ENCODE measurements at places on chromosomes 1 and 21.

- DNase-seq = no peak
These were observed 30.5 kb downstream of the RHBG start for GRCh38 chr1:156399355-156400125.

DNA sequence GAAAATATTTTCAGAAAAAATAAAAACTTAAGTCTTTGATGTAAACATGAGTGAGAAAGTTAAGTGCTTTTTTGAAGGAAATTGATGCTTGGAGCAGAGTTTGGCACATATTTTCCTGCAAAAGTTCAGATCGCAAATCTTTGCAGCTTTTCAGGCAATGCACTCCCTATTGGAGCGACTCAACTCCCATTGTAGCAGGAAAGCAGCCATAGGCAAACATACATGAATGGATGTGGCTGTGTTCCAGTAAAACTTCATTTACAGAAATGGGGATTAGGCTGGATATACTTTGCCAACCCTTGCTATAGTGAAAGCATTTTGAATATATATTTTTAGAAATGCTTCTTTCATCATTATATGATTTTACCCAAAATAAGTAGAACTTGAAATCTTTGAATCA, 8.1 kb downstream of the AGL start:
- DNase-seq = no peak

GRCh38 chr1:214550013-214550856, 1.2 kb downstream of the PTPN14 start:
- no peak for DNase-seq

GRCh38 chr1:3004285-3005205, 16.7 kb upstream of the ACTRT2 start:
- DNase-seq = no peak

GRCh38 chr1:33616780-33617179, 144.3 kb downstream of the ZSCAN20 start:
- no peak for DNase-seq

DNA sequence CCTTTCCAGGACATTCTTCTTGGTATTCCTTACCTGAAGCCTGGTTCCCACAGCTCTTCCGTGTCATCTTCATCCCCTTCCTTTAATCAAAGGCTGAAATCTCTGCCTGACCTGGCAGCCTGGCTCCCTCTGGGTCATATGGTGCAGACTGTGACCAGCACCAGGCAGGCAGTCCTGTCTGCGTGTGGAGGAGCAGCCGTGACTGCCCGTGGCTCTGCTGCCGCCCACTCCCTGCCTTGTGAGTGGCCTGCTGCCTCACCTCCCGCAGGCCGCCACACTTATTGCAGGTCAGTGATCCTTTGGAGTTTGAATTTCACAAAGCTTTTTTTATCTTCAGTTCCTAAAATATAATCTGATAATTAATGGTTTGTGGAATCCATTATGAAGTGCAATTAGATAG, 36.2 kb upstream of the EPHA8 start:
- DNase-seq = no peak

DNA sequence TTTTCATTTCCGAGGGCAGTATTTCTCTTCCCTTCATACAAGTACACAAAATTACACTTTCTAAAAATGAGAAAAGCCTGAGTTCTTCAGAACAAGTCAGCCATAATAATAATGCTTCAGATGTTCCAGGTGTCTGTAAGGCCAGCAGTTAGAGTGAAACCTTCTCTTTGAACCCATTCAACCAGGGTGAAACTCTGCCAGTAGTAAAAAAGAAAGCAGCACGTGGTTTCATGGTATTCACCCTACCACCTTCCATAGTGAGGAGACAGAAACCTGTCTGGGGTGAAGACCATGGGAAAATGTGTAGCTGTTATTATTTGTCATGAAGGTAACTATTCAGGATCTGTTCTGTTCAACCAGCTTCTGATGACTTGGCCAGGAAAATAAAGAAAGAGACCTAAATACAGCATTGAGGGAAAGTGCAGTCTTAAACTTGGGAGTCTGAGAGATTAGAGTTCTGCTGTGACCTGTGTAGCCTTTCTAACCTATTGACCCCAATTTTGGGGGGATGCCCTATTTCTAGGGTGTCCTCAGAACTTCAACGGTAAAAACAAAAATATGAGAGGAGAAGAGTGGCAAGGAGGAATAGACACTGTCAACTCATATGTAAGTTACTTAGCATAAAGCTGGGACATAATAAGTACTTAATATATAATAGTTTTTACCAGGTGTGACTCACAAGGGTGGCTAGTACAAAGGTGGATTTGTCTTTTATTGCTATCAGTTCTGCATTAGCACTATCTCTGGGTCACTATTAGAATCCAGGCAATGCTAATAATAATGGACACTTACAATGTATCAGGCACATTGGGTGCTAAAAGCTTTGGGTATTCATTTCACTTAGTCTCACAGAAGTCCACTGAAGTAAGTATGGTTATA, 70.0 kb upstream of the TNFSF4 start:
- no peak for DNase-seq

- no peak for DNase-seq
These were observed 177.6 kb upstream of the OLFM3 start for GRCh38 chr1:102174259-102174863.

DNA sequence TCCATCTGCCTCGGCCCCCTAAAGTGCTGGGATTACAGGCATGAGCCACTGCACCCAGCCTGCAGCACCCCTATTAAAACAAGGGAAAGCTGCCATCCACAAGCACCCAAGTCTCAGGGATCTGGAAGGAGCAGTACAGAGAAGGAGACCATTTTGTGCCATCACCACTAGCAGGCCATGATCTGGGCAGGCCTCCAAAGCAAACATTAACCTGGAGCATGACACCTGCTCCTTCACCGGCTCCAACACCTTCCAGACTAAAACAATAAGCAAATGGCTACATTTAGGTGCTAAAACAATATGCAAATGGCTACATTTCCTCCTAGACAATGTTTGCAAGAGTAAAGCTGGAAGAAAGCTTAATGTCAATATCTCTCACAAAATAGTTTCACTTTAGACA, 16.7 kb downstream of the MEAF6 start:
- no peak for DNase-seq

DNA sequence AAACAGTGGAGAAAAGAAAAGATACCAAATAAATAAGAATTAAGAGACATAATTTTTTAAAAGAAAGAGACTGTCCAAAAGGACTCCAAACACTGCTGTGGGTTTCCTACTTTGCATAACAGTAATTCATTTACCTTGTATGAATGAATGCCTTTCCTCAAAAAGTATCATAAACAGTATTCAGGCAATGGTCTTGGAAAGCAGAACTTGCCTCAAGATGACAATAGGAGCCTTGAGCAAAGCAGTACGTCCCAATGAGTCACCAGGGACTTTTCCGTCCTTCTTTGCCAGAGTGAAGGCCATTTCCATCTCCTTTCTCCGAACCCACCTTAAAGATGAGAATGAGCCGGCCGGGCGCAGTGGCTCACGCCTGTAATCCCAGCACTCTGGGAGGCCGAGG, 186.4 kb downstream of the ZBTB18 start:
- DNase-seq = no peak

DNA sequence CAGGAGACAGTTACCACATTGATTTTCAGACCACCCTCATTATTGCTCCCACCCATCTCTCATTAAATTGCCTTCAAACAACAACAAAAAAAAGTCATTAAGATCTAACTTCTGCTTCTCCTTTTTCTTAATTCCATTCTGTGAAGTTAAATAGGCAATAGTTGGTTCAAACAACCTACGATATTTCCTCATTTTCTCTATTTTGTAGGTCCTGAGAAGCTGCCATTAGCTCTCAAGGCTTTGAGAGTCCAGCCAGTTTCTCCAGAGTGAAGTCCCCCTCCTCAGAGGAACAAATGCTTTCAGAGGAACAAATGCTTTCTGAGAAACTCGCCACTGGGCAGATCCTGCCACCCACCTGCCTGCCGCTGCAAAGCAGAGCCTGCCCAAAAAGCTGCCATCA, 125.6 kb downstream of the ETS2 start:
- no peak for DNase-seq

GRCh38 chr1:68140536-68140935, 90.1 kb upstream of the DIRAS3 start:
- no peak for DNase-seq

- no peak for DNase-seq
These were observed 347.4 kb downstream of the PDE4B start for GRCh38 chr1:66140072-66140471.

GRCh38 chr1:221473411-221473810, 268.5 kb downstream of the DUSP10 start:
- DNase-seq = no peak

DNA sequence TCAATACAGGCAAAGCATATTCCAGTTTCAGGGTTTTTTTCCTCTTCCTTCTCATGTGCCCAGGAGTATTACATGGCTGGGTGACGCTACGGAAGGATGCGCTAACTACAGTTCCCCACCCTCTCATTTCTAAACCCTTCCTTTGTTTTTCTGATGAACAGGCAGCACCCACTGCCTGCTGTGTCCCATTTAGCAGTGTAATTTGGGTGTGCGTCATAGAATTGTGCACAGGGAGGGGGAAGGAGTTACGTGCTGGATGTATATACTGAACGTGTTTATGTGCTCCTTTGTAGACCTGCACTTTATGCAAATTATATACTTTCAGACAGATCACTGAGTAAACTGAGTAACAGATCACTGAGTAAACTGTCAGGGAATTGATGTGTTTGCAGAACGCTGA, 44.5 kb downstream of the ELAPOR1 start:
- no peak for DNase-seq

Measured in stimulated activated CD4-positive, alpha-beta T cell treated with anti-CD3 and anti-CD28 coated beads, Interleukin-1b, Interleukin-23, amount 100 ng/mL, for 1 hour (primary cell).